IPS DF 19.7 (cell line): ENCODE measurements at places on chromosomes 2 and 18.

GRCh38 chr2:78592491-78592890 is 433.0 kb upstream of the REG3G start:
- DNase-seq, result peak; percentile 15

- no peak for DNase-seq
Measured at GRCh38 chr2:238507836-238508235, 81.1 kb downstream of the ASB1 start.

DNA sequence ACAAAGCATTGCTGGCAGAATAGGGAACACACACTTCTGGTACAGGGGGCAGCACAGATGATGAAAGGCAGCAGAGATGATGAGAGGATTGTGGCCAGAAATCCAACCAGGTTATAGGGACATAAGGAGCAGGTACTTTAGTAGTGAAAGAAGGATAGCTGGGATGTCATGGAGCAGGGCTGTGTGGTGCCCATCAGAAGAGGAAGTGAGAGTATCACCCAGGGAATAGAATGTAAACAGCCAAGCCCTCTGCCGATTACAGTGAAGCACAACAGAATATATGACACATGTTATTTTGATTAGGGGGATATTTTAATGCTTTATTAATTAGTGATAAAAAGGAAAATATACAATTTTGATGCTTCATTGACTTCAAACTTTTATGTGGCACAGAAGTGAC is 883.4 kb upstream of the CDH2 start:
- DNase-seq, result no peak

DNA sequence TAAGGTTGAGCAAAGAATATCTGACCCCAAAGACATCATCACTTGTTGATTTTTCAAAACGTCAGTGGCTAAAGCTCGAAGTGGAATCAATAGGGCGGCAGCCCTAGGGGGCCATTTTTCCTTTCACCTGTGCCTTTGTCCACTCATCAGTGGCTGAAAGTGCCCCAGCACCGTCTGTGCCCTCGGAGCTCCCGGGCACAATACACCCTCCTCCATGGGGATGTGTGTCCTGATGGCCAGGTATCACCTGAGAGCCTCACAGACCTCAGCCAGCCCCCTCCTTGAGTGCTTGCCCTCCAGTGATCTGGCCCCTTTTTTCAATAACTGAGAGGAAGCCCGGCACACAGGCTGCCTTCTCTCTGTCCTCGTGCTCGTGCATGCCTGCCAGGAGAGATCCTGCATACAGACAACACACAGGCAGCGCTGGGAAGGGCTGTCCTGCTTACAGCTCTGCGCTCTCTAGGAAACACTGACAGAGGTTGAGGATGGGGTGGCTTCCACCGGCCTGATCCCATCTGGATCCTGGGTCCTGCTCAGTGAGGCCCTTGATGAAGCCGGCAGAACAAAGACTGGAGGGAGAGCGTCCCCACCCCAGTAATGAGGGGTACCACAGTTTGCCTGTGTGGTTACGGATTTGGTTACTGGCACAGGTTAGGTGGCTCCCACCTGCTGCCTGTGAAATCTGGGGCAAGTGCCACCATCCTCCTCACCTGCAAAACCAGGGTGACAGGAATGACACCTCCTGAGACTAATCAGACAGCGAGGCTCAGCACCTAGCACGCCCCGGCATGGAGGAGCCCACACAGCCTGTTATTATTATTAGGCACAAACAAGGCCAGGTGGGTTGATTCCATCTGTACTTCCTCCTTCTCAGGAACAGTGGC is 197.5 kb upstream of the RAB6C start:
- no peak for DNase-seq

DNA sequence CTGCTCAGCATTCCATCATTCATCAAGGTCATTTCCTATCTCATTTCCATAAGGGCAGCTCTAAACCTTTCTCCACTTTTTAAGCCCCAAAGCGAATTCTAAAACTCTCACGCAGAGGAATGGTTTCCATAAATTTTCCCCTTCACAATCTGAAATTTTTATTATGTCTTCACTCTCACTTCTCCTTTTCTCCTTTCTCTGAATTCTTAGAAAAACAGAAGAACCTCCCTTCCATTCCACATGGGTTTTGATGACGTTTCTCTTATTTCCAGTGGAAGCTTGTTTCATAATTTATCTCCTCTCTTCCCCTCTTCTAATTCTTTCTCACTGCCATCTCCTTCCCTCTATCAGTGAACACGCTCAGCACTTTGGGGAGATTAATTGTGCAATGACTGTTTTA is 97.3 kb downstream of the SPATS2L start:
- no peak for DNase-seq

DNA sequence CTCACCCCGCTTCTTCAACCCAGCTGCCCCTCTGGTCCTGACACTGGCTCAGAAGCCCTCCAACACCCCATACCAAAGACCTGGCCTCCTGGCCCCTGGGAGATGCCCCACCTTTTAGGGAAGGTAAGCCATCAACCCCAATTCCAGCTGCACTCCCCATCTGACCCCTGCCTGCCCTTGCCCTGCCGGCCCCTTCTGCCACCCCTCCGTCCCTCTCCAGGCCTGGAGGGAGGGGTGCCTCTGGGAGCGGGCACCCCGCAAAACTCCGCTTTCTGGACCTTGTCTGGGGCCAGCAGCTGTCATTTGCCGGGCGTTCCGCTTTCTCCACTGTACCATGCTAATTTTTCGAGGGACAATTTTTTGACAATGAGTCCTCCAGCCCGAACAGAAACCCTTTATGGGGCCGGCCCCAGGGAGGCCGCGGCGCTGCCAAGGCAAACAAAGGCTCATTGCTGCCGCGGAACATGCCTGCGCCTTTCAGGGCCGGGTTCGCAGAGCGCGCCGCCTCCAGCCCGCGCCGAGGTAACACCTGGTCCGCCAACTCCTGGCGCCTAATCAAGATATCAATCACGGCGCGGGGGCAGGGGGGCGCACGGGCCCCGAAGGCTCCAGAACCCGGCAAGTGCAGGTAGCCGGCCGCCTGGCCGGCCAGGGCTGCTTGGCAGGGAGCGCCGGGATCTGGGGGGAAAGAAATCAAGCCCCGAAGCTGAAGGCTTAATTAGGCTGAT is 96.0 kb downstream of the INHBB start:
- no peak for DNase-seq

- DNase-seq, result no peak
Measured at GRCh38 chr2:4792126-4792525, 900.1 kb upstream of the SOX11 start.

DNA sequence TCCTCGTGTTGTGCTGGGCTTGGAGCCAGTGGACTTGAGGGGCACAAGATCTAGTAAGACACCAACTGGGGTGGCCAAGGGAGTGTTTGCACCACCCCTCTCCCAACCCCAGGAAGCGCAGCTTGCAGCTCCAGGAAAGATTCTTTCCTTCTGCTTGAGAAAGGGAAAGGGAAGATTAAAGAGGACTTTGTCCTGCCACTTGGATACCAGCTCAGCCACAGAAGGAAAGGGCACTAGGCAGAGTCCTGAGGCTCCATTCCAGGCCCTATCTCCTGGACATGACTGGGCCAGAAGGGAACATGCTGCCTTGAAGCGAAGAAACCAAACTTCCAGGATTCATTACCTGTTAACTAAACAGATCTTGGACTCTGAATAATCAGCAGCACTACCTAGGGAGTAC is 44.9 kb upstream of the UGP2 start:
- DNase-seq, result no peak

GRCh38 chr2:178163395-178163794 is 30.9 kb upstream of the OSBPL6 start:
- DNase-seq, result no peak

- no peak for DNase-seq
Measured at GRCh38 chr18:5879479-5879882, 15.8 kb downstream of the TMEM200C start.

- no peak for DNase-seq
Measured at GRCh38 chr2:237147317-237147716, 61.6 kb downstream of the COPS8 start.

DNA sequence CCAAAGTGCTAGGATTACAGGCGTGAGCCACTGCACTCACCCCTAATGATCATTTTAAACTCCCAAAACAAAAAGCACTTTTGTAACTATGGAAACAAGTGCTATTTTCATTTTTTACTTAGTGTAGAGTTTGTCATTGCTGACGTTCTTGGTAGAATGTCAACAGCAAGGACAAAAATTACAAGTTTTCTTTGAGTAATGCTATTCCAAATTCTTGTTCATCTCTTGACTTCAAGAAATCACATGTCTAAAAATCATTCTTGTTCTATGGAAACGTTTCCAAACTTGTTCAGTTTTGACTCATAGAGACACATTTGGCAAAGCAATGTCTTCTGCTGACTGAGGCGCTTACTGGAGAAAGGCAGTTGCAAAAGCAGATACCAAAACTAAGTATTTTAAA is 82.6 kb downstream of the MBP start:
- DNase-seq, result no peak

GRCh38 chr2:9095690-9096089 is 92.2 kb upstream of the MBOAT2 start:
- DNase-seq, result no peak

GRCh38 chr2:237692601-237693290 is 65.4 kb downstream of the LRRFIP1 start:
- no peak for DNase-seq

- no peak for DNase-seq
Measured at GRCh38 chr2:168916331-168916675, 15.2 kb downstream of the G6PC2 start.

GRCh38 chr2:222992137-222992536 is 59.9 kb upstream of the KCNE4 start:
- no peak for DNase-seq

DNA sequence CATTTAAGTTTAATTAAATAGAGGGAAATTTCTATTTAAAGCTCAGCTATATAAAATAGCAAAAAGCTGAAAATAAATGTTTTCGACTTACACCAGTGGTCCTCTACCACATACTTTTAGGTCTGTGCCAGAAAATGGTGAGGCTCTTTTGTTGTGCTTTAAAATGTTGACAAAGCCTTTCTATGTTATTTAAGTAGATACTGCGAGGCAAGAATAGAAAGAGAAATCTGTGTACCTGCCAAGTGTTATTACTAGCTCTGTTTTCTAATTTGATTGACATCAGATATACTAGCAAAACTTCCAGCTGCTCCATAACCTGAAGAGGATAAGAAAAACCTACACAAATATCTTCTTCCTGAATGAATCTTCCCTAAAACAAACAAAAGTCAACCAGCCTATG is 53.6 kb downstream of the LPIN2 start:
- DNase-seq, result no peak

GRCh38 chr2:119691189-119691588 is 12.2 kb downstream of the TMEM177 start:
- DNase-seq, result no peak

- DNase-seq, result no peak
Measured at GRCh38 chr2:19785447-19785846, 116.3 kb downstream of the TTC32 start.

- DNase-seq, result no peak
Measured at GRCh38 chr2:29834036-29834540, 87.3 kb downstream of the ALK start.

DNA sequence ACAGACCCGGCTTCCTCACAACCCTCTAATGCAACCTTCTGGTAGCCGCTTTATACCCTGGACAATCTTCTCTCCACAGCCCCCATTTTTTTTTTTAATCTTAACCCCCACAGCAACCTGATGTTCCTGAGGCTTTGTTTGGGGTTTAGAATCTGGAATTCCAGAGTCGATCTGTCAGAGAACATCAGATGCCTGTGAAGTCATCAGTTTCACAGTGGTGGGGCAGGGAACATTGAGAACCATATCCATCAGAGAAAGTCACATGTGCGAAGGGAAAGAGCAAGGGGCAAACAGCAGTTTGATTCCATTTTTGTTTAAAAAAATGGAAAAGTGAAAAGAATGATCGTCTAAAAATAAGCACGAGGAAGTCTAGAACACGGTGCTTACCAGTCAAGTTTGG is 20.6 kb downstream of the NPAS2 start:
- DNase-seq, result no peak

- no peak for DNase-seq
Measured at GRCh38 chr2:236661762-236662110, 92.1 kb downstream of the ACKR3 start.

GRCh38 chr2:11160731-11161455 is 5.6 kb downstream of the SLC66A3 start:
- DNase-seq, result no peak

- no peak for DNase-seq
Measured at GRCh38 chr18:74289137-74289536, 2.6 kb downstream of the CYB5A start.

GRCh38 chr18:46437061-46437460 is 220.0 kb downstream of the LOXHD1 start:
- no peak for DNase-seq

DNA sequence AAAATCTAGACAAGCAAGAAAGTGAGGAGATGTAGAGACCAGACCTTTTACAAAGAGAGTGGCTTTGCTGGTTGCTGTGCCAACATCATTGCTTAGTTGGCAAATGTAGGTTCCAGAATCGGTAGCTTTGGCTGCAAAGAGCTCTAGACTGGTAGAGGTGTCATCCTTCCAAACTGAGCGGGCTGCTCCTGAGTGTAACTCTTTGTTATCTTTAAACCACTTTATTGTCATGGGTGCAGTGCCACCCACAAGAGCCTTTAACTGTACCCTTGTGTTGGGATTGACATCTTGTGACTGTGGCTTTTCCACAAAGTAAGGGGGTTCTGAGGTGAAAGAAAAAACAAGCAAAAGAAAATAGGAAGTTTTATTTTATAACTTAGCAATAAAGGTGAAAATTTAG is 77.2 kb downstream of the TTN start:
- DNase-seq, result no peak

DNA sequence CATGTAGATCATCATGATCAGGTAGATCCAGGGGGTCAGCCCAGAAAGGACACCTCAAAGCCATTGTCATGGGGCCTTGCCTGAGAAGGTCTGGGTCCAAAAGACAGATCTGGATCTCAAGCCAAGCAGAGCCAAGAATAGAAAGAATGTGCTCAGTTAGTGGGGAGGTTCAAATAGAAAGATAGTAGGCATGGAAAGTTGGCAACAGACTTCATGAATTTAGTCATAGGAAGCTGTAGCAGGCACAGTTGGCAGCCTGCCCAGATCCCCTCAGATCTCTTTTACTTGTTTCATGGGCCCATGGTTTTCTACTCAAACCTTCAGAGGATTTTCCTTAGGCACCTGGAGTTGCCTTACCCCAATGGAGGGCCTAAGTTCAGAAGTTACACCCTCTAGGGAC is 767.0 kb downstream of the SLC4A3 start:
- no peak for DNase-seq

DNA sequence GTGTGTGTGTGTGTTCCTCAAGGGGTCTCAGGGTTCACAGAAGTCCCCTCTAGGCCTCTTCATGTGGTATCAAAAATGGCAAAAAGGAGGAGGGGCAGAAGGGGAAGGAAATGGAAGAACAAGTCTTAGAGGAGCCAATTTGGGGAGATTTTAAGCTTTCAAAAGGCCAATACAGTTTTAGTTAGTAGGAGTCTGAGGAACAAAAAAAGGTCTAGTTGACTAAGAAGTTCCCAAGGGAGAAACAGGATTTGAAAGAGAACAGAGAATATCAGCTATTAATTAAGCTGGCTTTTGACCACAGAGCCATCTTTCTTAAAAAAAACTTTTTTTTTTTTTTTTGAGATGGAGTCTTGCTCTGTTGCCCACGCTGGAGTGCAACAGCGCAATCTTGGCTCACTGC is 7.1 kb downstream of the RNF125 start:
- DNase-seq, result no peak
